ENCODE measurements at places on chromosomes 1 and 21. TPM values are rescaled to one million over a fixed set of nuclear protein-coding genes. Genes with fewer than 3 reads are reported as not detected.

Gene HES2
- total RNA-seq = 4.8 TPM

Gene ANGPTL3
- not detected for total RNA-seq

Gene DNALI1
- not detected for total RNA-seq

Gene ZMPSTE24
- total RNA-seq = 35.9 TPM

Gene GJC2
- 0.52 TPM for total RNA-seq

Gene LRRC53
- not detected for total RNA-seq

Measured in A549 treated with AZD2906 at 1 μM for 4 hours (cell line).